Mammary epithelial cell (primary cell): ENCODE measurements at places on chromosomes 1 and 21. TPM values are rescaled to one million over a fixed set of nuclear protein-coding genes. Genes with fewer than 3 reads are reported as not detected.

Gene DPT
- not detected in 2 replicates for total RNA-seq

Gene ZNF593OS
- total RNA-seq = 0.50 TPM

Gene WDR4
- 11.2 TPM for total RNA-seq

Gene LRRC38
- not detected for total RNA-seq

Gene ACAP3
- 14.2 and 32.3 TPM in 2 replicates for total RNA-seq

Gene LAPTM5
- 1.2 and 1.7 TPM in 2 replicates for total RNA-seq

Gene HEYL
- total RNA-seq = not detected in 2 replicates

Gene AGPAT3
- total RNA-seq = 32.3 and 32.5 TPM in 2 replicates

Gene TDRD5
- not detected for total RNA-seq

Gene KLHDC9
- total RNA-seq = 3.8 TPM

Gene CHRM3
- 43.7 TPM for total RNA-seq

Gene WNT3A
- not detected for total RNA-seq

Gene MARK1
- 14.7 and 15.0 TPM in 2 replicates for total RNA-seq

Gene LYPD8
- total RNA-seq = 1.2 TPM

Gene TMCC2
- total RNA-seq = 11.5 TPM
